ENCODE measurements at places on chromosomes 7 and 10. TPM values are rescaled to one million over a fixed set of nuclear protein-coding genes. Genes with fewer than 3 reads are reported as not detected.

DNA sequence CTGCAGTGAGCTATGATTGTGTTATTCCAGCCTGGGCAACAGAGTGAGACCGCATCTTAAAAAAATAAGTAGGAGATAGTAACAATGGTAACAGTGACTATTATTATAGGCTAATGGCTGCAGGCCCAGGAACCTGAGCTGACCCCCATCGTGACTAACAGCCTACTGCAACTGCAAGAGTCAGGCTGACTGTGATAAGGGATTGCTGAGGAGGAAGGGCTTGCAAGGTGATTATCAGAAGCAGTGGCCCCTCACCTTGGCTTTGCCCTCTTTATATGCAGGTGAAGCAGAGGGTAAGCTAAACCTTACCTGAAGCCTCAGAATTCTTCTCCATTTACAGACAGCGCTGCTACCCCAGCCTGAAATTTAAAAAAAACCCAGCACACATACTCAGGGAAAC lies 83.9 kb upstream of the SDK1 start:
- no peak for DNase-seq

DNA sequence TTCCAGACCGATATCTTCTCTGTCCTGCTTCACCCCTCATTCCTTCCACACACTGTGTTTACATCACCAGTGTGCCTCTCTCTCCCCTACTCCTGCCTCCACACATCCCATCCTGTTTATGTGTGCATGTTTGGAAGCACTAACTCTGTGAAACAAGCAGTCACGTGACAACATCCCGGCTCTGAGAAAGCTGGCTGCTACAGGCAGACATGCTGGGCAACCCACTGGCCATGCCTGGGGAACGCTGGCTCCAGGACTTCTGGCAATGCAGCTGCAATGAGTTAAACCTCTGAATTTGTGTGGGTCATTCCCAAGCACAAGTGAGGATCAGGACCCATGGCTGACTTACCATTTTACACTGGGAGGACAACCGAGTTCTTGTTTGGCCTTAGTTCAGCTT lies 74.0 kb downstream of the WNT2 start:
- DNase-seq: no peak

DNA sequence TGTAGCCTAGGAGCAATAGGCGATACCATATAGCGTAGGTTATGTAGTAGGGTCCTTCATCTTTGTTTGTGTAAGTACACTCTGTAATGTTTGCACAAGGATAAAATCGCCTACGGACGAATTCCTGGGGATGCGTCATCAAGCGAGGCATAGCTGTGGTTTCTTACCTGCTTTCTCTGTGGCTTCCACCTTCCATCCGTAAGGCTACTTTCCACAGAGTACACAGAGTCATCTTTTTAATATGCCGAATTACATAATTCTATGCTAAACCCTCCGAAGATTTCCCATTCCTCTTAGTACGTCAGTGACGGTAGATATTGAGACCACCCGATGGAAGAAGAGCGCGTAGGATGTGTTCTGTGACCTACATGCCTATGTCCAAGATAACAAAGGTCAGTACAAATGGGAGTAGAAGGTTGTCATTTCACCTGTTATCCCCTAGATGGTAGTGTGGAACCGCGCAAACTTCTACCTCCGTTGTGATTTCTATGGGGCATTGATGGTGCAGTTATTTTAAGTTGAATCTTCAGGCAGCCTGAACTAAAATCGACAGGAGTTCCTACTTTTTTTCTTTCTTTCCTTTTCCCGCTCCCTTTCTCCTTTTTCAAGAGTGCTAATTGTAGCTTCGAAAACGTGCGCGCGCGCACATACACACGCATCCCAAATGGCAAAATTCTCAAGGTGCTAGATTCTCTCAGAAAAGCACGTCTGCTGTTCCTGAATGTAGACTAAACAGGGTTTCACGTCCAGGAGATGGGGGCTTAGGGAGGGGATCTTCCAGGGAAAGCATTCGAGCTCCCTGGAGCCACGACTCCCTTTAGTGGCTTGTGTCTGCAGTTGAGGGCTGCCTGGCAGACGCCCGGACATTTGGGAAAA lies 111.7 kb upstream of the MBL2 start:
- peak; percentile 87 for DNase-seq

DNA sequence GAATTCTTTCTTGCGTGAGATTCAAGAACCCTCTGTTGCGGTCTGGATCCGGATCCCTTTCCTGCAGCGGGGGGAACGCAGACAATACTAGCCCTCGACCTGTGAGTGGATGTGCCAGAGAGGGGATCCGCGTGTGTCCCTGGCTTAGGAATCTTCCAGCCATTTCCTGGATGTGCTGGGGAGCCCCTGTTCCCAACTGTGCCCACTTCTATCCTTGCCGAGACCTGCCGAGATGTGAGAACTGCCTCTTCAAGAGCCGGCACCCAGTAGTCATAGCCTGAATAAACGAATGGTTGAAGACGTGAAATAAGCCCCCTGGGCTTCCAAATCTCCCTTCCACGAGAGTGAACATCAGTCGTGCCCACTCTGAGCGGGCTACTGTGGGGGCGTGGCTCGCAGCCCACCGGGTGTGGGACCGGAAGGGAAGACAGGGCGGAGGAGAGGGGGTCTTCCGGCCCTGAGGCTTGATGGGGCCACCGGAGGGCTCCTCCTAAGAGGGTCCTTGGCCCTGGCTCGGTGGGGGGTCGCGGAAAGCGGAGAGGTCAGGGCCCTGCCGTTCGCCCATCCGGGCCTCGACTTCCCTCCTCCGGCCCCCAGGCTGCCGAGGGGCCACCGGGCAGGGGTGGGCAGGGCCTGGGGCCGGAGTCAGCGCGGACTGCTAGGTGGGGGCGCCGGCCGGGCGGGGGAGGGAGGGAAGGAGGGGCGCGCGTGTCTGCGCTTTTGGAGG lies 1.3 kb upstream of the CCDC136 start:
- no peak for DNase-seq

DNA sequence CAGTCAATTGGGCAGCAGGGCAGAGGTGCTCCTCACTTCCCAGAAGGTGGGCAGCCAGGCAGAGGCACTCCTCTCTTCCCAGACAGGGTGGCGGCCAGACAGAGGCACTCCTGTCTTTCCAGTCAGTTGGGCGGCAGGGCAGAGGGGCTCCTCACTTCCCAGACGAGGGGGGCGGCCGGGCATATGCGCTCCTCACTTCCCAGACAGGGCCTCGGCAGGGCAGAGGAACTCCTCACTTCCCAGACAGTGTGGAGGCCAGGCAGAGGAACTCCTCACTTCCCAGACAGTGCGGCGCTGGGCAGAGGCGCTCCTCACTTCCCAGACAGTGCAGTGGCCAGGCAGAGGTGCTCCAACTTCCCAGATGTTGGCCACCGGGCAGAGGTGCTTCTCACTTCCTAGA lies 33.4 kb upstream of the SEC61G start:
- no peak for DNase-seq

DNA sequence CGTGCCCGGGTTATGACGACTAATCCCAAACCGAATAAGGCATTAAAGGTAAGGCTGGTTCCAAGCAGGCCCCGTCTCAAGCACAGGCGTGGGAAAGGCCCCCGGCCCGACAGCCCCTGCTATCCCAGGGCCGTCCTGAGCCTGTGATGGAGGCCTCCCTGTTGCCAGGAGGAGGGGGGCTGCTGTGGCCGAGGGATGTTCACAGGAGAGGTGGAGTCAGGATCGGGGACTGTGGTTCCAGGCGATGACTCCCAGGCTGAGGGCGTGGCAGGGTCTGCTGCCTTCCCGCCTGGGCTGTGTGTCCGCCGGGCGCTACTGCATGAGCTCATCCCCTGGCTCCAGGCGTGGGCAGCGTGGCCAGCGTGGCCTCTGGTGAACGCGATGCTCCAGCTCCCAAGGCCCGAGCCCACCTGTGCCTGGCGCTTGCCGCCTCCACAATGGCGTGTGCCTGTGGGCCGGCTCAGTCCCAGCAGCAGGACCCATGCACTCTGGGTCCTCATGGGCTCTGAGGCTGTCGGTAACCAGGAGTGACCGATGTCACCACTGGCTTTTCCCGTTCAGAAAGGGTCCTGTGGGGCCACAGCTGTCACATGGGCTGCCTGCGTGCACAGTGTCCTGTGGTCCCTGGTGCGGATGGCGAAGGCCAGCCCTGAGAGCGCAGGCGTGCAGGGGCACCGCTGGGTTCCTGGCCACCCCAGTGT lies 8.8 kb downstream of the MAFK start:
- no peak for DNase-seq

Gene SDK1
- under 0.01 TPM for total RNA-seq

GRCh38 chr7:48048113-48048512 lies 12.8 kb downstream of the C7orf57 start:
- no peak for DNase-seq

DNA sequence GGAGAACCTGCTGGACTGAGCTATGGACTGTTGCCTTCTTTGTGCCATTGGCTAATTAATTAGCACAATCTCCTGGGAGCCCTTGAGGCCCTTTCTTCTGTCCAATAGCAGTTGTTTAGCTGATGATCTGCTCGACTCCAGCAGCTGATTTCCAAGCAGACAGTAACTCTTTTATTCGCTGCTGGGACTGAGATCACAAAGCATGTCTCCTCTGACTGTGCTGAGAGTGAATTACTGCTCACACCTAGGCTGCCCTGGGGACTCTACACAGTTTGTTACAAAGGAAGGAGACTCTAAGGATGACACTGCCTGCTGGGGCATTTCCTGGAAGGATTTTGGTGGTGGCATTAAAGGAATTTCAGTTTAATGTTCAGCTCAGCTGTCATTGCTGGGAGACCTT lies 31.4 kb downstream of the CASP7 start:
- no peak for DNase-seq

GRCh38 chr7:125830743-125831142 lies 901.1 kb upstream of the POT1 start:
- DNase-seq: no peak

Gene TUBB8
- total RNA-seq: not detected

DNA sequence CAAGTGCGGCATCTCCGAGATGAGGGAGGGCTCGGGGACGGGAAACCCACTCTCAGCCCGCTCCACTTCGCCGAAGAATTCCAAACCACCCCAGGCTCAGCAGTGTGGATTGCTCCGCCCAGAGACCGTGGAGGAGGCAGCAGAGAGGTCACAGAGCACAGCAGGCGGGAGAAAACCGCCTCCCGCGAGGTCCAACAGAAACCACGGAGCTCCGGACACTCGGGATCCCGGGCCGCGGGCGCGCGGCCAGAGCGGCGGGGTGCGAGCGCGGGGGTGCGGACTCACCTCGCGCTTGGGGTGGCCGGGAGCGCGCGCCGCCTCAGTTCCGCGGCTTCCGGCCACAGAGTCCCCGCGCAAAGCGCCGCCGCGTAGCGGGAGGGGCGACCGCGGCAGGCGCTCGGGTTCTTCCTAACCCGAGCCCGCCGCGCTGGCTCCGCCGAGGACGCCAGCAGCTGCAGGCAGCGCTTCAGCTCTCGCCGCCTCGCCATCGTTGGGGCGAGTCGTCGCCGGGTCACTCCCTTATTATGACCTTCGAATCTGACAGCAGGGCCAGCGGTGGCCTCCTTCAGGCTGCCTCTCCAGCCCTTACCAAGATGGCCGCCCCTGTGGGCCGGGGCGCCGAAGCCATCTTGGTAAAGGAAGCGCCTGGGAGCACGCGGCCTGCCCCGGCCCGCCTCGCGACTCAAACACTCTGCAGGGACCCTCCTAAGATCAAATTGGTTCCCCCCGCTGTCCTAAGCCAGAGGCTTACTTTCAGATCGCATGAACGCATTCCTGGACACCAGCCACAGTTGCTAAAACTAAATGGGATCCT lies at the start of gene NAPEPLD:
Gene NAPEPLD, minus strand, starts transcription at position 106 of the 814 bp plus-strand sequence. CDS start 20,323 bp downstream, outside the sequence.
- DNase-seq: peak; percentile 96

DNA sequence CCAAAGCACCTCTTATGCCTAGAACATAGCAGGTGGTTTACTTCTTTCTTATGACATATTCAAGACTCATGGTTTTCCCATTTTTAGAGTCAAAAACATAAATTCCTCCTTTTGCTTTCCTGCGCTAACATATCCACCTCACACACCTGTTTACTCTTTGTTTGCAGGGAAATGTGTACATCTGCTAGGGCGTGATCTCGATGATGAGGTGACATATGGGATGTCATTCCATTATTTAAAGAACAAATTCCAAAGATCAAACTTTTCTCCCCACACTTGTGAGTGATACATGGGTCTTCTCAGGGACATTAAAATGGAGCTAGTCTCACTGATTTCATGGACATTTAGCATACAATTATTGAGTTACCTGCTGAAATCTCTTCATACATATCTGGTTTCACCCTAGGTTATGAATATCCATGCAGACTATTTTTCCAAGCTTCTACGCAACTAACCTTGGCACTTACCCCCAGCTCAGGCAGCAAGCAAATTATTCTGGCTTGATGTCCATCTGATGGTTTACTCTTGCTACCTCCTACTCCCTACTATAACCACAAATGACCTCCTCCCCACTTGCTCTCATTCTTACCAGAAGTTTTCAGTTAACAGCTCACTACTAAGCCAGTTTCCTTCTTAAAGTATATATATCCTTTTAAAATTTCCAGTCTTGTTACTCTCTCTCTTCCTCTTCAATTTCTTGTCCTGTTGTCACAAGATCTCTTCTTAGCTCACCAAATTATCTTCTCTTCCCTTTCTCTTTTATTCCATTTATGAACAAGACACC lies 208.5 kb downstream of the RNLS start:
- no peak for DNase-seq

Gene LIPK
- total RNA-seq: not detected

- DNase-seq: no peak
These were observed 540.6 kb upstream of the TEX47 start for GRCh38 chr7:89336121-89336520.

DNA sequence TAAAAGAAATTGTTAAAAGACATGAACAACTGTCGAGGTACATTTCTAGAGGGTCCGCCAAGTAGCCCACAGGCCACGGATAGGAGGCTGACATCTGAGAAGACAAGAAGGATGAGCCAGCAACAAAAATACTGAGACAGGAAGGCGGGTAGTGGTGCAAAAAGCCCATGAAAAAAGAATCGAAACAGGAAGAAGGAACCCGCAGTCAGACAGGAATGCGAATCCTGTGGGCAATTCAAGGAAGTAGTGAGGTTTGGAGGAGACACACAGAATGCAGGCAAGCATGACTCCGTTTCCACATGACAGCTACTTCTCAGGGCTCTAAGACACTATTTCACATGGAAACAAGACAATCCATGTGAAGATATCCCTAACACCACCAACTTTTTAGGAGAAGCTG lies 125.2 kb downstream of the DOCK4 start:
- DNase-seq: no peak

DNA sequence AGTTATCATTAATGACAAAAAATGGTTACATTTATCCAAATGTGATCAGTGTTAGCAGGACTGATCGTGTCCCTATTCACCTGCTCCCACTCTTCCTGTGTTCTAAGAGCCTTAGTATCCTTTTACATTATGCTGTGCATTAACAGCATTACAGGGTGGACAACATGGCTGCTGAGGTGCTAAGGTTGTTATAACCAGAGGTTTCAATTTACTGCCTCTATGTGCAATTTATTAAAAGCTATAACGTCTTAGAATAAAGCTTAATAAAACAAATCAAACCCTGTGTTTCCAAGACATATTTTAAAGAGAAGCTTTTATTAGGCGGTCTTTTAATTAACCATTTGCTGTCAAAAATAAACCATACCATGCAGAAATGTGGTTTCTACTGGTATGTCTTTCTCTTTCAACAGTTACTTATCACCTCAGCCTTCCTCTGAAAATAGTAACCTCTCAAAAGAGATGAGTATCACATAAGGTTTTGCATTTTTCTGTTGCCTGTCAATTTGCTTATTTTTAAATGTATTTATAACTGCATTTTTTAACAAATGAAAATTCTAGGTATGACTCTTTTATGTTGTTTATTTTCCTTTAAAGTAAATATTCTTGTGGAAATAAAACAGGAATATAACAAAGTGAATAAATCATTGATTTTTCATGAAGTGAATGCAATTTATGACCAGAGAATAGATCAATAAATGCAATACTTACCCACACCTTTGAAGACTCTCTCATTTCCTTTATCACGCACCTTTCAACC lies 849.8 kb upstream of the SORCS1 start:
- DNase-seq: no peak
